ENCODE measurements at places on chromosomes 2 and 18. TPM values are rescaled to one million over a fixed set of nuclear protein-coding genes. Genes with fewer than 3 reads are reported as not detected.

- DNase-seq = no peak
These were observed 12.7 kb downstream of the GCKR start for GRCh38 chr2:27509326-27509725.

GRCh38 chr2:23901966-23902846, 24.7 kb downstream of the ATAD2B start:
- no peak for DNase-seq

DNA sequence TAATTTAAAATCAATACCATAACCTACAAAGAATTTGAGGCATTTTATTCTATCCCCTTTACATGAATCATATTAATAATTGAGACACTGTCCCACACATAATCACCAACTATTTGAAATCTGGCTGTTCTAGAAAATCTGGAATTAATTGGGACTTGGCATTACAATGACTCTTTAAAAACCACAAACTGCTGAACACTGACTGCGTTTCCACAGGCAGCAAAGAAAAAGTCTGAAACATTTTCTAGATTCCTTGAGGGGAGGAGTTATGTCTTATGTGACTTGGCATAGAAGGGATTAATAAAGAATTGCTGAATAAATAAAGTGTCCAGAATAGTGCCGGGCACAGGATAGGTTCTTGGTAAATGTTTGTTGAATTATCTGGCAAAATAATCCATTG, 61.4 kb downstream of the GPR39 start:
- DNase-seq = no peak

The DGUOK gene
- 45.7 TPM for total RNA-seq

The BMP10 gene
- total RNA-seq = not detected

The PPM1B gene
- 64.7 TPM for total RNA-seq

The GALNT13 gene
- 28.4 TPM for total RNA-seq
